Muscle of leg (tissue), 16 donors: ENCODE measurements at places on chromosomes 4 and X. TPM values are rescaled to one million over a fixed set of nuclear protein-coding genes. Genes with fewer than 3 reads are reported as not detected.

The LRAT gene
- total RNA-seq = 0.35 TPM

- no peak overlapping the region for H3K27ac ChIP-seq
- H3K27me3 ChIP-seq = no peaks in the 10 kb centered on the region
- DNase-seq = no peak
Observed at GRCh38 chr4:43458293-43458692, 565.8 kb downstream of the GRXCR1 start.

DNA sequence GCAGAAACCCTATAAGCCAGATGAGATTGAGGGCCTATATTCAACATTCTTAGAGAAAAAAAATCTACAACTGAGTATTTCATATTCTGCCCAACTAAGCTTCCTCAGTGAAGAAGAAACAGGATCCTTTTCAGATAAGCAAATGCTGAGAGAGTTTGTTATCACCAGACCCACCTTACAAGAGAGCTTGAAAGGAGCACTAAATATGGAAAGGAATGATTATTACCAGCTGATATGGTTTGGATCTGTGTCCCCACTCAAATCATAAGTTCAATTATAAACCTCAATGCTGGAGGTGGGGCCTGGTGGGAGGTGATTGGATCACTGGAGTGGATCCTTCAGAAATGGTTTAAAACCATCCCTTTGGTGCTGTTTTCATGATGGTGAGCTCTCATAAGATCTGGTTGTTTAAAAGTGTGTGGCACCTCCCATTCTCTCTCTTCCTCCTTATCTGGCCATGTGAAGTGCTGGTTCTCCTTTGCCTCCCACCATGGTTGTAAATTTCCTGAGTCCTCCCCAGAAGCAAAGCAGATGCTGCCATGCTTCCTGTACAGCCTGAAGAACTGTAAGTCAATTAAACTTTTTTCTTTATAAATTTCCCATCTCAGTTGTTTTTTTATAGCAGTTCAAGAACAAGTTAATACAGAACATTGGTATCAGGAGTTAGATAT, 144.2 kb downstream of the MSN start:
- H3K4me1 ChIP-seq = no peaks in the 10 kb centered on the region
- H3K4me3 ChIP-seq = no peak overlapping the region
- no peaks in the 10 kb centered on the region for H3K27me3 ChIP-seq

The GAGE13 gene
- not detected for total RNA-seq

- H3K36me3 ChIP-seq = no peaks in the 10 kb centered on the region
- no peak overlapping the region for H3K4me3 ChIP-seq
- no peaks in the 10 kb centered on the region for H3K27me3 ChIP-seq
- DNase-seq = no peak
- no peaks in the 10 kb centered on the region for H3K4me1 ChIP-seq
Observed at GRCh38 chrX:55659931-55660330, 36.7 kb downstream of the FOXR2 start.

DNA sequence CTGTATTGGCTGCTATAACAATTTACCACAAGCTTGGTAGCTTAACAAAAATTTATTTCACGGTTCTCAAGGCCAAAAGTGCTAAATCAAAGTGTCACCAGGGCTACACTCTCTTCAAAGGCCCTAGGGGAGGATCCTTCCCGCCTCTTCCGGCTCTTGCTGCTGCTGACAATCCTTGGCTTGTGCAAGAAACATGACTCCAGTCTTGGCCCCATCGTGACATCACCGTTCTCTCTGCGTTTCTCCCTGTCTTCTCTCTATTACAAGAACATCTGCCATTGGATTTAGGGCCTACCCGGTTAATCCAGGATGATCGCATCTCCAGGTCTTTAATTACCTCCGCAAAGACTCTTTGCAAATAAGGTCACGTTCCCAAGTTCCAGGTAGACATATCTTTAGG, 10.4 kb upstream of the CLCN4 start:
- H3K27me3 ChIP-seq = peaks cover 26% of the 10 kb centered on the region
- DNase-seq = no peak
- no peak overlapping the region for H3K27ac ChIP-seq
- peaks cover 9% of the 10 kb centered on the region for H3K36me3 ChIP-seq
- no peak overlapping the region for H3K4me3 ChIP-seq
